NCI-H1694 (cell line): ENCODE measurements at places on chromosomes 12 and 14.

- DNase-seq, result no peak
Observed at GRCh38 chr12:111413442-111414086, 7.8 kb downstream of the SH2B3 start.

DNA sequence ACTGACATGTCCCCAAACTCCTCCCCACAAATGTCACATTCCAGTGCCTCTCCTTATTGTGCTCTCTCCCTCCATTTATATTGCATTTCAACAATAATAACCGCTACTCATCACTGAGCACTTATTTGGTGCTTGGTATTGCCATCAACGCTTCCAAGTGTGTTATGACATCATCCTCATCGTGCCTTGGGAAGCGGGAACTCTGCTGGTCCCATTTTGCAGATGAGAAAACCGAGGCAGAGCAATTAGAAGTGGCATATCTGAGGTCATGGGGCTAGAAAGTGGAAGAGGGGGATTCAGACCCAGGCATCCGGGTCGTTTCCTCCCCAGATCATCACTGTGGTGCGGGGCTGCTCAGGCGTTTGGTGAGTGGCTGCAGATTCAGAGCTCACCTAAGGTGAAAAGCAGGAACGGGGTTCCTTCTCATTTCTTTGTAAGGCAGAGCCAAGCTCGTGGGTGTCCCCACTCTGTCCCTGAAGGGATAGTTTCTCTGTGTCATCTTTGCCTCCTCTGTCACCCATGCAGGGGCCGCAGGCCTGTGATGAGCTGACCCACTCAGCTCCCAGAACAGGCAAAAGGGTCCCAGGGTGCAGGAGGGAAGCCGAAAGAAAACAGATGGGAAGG is 5.5 kb upstream of the FZD10 start:
- DNase-seq, result no peak

DNA sequence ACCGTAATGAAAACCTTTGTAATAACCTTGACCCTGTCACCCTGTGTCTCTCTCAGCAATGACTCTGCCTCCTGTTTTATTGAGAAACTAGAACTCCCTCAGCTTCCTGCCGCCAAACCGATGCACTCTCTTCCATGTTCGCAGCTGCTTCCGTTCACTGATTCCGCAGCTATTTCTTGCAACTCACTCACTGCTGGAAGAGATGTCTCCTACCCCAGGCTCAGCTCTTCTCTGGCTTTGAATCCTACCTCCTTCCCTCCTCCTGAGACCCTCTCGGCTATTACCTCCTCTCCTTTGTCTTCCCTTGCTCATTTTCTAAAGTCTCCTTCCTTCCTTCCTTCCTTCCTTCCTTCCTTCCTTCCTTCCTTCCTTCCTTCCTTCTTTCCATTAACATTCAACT is 71.0 kb downstream of the ESRRB start:
- no peak for DNase-seq

DNA sequence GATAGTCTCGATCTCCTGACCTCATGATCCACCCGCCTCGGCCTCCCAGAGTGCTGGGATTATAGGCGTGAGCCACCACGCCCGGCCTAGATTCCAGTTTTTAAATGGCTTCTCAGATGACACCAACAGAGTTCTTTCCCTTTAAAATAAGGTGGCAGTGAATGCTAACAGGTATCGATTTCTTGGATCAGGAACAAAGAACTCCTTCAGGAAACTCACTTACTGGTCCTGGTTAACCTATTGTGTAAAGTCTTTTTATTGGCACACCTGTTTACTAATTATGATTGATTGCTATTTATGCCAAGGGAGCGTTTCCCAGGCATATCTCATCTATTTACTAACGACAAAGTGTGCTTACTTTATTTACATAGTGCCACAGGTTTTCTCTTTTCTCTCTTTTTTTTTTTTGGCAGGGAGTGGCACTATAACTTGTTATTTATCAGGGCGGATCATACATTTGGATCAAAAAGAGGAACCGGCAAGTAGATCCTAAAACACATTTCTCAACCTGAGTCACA is 89.7 kb downstream of the GLT1D1 start:
- DNase-seq, result no peak

- DNase-seq, result no peak
Observed at GRCh38 chr12:32043928-32044549, 62.6 kb upstream of the BICD1 start.

DNA sequence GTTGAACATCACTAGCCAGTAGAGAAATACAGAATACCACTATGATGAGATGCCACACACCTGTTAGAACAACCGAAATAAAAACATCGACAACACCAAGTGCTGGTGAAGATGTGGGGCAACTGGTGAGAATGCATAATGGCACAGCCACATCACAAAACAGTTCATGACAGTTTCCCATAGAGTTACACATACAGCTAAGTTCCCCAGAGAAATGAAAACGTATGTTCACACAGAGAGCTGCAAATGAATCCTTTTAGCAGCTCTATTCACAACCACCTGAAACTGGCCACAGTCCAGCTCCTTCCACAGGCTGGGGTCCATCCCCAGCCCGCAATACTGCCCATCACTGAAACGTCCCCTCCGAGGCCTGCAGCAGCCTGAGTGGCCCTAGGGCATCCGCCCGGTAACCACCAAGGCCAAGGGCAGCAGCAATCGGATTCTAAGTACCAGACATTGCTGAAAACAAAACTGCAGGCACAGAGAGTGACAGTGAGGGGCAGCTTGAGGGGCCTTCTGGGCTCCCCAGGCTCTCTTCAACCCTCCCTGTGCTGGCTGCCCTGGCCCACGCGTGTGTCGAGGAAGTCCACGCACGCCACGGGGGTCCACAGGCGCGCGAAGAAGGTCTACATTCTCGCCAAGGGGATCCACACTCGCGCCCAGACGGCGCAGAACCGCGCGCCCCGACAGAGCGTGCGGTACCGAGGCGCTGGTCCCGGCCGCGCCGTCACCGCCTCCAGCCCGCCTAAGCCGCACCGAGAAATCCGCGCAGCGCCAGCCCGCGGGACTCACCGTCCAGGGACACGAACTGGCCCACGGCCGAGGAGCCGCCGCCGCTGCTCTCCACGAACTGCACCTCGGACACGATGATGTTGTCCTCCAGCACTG is 903 bp downstream of the BRF1 start:
- DNase-seq, result peak; percentile 21

DNA sequence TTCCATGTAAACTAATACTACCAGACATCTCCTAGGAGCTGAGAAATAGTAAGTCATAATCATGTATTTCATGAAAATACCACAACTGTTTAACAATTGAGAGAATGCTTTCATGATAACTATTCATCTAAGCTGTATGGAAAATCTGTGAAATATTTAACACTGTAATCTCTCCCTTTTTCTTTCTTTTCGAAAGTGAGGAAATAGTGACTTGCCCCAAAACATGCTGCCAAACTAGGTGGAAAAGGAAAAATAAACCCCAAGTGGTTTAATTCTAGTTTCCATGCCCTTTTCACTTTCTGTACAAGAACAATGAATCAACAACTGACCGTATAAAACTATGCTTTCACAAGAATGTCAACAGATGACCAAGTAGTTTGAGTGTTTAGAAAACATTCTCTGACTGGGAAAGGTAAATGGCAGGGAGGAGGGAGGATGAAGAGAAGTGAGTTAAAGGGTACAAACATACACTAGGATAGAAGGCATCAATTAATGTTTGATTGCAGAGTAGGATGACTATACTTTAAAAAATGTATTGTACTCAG is 147.5 kb upstream of the AVPR1A start:
- DNase-seq, result no peak

DNA sequence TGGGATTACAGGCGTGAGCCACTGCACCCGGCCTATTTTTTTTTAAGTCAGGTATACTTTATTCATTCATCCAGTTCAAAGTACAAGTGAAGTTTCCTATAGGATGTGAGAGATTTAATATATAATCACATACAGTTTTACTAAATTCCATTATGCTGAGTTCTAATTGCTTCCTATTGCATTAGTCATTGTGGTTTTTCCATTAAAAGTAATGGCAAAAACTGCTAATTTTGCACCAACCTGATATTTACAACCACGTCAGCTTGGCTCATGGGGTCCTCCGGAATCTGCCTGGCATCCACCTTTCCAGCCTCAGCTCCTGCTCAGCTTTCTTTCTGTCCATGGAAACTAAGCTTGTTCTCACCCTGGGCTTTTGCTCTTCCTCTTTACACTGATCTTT is 67.0 kb upstream of the CSRP2 start:
- no peak for DNase-seq

- DNase-seq, result peak; percentile 89
Observed at GRCh38 chr14:105087308-105087962, 22.2 kb upstream of the GPR132 start.

DNA sequence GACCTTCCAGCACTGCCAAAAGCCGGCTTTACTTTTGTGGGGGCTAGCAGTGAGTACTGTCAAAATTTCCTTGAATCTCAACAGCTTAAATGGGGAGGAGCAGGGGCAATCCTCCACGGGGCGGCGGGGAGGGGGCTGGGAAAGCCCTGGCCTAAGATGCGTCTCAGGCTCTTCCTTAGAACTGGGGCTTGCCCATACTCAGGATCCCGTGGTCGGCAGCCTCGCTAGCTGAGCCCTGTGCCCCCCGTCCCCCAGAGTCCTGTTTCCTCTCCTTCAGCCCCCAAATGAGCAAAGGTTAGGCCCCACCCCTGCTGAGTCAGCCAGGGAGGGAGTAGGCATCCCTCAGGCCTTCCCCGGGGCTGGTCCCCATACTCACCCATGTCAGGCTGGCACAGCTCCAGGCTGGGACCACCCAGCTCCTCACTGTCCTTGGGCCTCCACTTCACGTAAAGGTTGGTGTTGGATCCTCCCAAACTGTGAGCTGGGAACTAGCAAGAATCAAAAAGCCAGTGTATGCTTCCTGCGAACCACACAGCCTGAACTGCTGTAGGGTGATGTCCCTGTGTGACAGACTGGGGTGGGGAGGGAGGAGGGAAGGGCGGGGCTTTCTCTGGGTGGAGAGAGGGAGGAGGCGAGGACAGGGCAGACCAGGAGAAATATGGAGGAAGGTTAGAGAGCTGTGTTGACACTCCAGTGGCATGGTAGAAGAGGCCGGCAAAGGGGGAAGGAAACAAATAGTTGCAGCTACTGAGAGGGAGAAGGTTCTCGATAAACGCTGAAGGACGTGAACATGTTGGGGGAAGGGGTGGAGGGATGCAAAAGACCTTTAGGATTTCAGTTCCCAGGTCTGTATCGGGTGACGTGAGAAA is 5.9 kb upstream of the BAZ2A start:
- DNase-seq, result peak; percentile 64

GRCh38 chr12:115155665-115156645 is 472.0 kb upstream of the TBX3 start:
- no peak for DNase-seq

- peak; percentile 3 for DNase-seq
Observed at GRCh38 chr12:49777800-49778748, 36.7 kb downstream of the TMBIM6 start.

DNA sequence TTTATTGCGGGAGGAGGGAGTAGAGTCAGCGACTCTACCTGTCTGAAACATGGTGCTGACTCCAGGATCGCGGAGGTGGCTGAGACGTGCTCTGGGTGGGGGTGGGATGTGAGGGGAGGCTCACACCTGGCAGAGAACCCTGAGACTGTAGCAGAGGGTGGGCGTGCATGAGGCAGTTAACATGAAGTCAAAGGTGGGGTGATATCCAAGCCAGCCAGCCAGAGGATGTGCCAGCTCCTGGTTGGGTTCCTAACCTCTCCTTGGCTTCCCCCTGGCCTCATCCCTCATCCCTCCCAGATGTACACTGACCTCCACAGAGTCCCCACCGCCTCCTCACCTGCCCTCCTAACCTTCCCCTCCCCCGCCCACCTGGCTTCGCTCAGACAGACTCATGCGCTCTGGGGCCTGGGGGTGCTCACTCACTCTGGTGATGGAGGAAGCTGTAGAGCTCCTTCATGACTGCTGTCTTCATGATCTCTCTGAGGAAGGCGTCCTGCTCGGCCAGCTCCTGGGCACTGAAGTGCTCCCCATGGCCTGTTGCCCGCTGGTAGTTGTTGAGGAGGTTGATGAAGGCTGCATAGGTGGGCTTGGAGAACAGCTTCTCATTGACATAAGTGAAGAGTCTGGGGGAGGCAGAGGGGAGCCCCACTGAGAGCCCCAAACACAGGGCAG is 9.3 kb downstream of the ENDOU start:
- no peak for DNase-seq

DNA sequence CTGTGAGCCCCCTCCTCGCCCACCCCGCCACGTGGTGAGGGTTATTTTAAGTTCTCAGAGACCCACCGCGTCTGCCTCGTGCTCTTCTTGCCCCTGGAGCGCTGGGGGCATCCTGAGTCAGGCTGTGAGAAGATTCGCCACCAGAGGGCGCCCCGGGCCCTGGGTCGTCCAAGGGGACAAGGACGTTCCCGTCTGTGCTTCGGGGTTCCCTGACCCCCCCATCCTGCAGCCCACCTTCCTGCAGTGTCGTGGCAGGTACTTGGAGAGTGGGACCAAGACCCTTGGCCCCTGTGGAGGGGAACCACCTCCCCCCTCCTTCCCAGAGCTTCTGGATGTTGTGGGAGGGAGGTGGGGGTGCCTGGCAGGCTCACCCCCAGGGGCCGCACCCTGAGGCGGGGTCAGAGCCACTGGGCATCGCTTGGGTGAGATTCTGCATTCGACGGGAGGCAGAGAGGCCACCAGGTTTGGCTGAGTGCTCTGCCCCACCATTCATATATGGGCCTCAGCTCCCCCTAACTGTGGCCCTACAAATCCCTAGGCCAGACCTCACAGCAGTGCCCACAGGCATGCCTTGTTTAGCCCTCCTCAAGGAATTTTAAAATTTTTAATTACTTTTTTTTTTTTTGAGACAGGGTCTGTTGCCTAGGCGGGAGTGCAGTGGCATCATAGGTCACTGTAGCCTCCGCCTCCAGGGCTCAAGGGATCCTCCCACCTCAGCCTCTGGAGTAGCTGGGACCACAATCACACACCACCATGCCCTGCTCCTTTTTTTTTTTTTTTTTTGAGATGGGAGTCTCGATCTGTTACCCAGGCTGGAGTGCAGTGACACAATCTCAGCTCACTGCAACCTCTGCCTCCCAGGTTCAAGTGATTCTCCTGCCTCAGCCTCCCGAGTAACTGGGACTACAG is 17.0 kb downstream of the RHOF start:
- no peak for DNase-seq

- DNase-seq, result no peak
Observed at GRCh38 chr14:81246461-81247270, 25.9 kb upstream of the GTF2A1 start.

DNA sequence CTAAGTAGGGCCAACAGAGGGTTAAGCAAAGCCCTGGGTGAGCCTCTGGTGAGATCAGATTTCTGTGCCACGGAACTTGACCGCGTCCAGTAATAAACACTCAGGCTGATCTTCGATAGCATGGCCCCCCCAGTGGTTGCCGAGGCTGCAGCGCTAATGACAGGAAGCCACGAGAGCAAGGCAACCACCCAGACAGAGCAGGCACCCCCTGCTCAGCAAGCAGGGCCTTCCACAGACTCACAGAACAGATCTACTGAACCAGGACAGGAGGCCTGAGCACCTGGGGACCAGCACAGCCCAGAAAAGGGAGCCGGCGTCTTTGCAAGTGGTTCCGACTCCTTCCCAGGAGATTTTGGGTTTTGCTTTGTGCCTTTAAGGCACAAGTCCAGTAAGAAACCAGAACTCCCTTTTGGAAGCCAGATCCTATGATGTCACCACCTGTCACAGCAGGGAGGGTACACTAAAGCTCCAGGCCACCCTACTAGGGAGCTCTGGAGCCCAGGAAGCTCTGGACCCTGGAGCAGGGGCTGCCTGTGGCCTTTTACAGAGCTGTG is 42.3 kb downstream of the BCL11B start:
- no peak for DNase-seq

- no peak for DNase-seq
Observed at GRCh38 chr14:104316723-104317491, 178.5 kb downstream of the KIF26A start.

- DNase-seq, result no peak
Observed at GRCh38 chr12:51115533-51115932, 32.1 kb upstream of the CSRNP2 start.

- no peak for DNase-seq
Observed at GRCh38 chr14:72512281-72512680, 381.6 kb downstream of the DPF3 start.
